DND-41 (cell line): ENCODE measurements at places on chromosomes 5 and 9.

- H3K4me1 ChIP-seq, result no peaks in the 10 kb centered on the region
- H3K27me3 ChIP-seq, result no peaks in the 10 kb centered on the region
- DNase-seq, result no peak
- H3K4me3 ChIP-seq, result no peak overlapping the region
- no peak overlapping the region for H3K27ac ChIP-seq
Measured at GRCh38 chr5:147711019-147711418, 71.5 kb downstream of the JAKMIP2 start.

GRCh38 chr5:110963495-110963894 lies 108.0 kb upstream of the TSLP start:
- H3K4me1 ChIP-seq, result no peaks in the 10 kb centered on the region
- no peak overlapping the region for H3K27ac ChIP-seq
- no peak for DNase-seq
- H3K36me3 ChIP-seq, result no peaks in the 10 kb centered on the region

DNA sequence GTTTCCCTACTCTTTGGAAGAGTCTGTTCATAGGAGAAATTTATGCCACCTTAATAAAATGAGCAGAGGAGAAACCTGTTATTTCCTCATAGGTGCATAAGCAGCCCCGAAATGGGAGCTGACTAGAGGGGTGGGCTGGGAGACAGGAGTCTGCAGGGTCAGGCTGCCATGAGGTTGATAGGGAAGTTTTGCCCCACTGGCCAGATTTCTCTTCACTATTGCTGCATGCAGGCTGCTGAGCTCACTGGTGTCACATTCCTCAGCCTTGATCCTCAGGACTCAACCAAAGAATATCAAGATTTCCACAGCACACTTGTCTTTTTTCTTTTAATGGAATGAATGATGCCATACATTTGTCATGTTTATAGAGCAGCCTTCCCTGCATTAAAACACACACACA lies 60.7 kb downstream of the BHMT start:
- DNase-seq, result no peak
- H3K4me3 ChIP-seq, result no peak overlapping the region
- H3K36me3 ChIP-seq, result no peaks in the 10 kb centered on the region
- no peaks in the 10 kb centered on the region for H3K4me1 ChIP-seq
- no peak overlapping the region for H3K27ac ChIP-seq
- H3K27me3 ChIP-seq, result no peaks in the 10 kb centered on the region

- no peaks in the 10 kb centered on the region for H3K27me3 ChIP-seq
- DNase-seq, result peak; percentile 18
- H3K4me1 ChIP-seq, result no peaks in the 10 kb centered on the region
Measured at GRCh38 chr5:122192497-122193496, 63.5 kb downstream of the ZNF474 start.

- H3K4me1 ChIP-seq, result no peaks in the 10 kb centered on the region
- no peak overlapping the region for H3K4me3 ChIP-seq
- no peak for DNase-seq
- H3K36me3 ChIP-seq, result no peaks in the 10 kb centered on the region
- H3K27ac ChIP-seq, result no peak overlapping the region
Measured at GRCh38 chr5:148090773-148091250, 27.0 kb downstream of the SPINK5 start.

- no peak overlapping the region for H3K4me3 ChIP-seq
- no peaks in the 10 kb centered on the region for H3K4me1 ChIP-seq
- H3K36me3 ChIP-seq, result no peaks in the 10 kb centered on the region
- H3K27ac ChIP-seq, result no peak overlapping the region
Measured at GRCh38 chr5:132364319-132364718, 5.2 kb upstream of the SLC22A5 start.

DNA sequence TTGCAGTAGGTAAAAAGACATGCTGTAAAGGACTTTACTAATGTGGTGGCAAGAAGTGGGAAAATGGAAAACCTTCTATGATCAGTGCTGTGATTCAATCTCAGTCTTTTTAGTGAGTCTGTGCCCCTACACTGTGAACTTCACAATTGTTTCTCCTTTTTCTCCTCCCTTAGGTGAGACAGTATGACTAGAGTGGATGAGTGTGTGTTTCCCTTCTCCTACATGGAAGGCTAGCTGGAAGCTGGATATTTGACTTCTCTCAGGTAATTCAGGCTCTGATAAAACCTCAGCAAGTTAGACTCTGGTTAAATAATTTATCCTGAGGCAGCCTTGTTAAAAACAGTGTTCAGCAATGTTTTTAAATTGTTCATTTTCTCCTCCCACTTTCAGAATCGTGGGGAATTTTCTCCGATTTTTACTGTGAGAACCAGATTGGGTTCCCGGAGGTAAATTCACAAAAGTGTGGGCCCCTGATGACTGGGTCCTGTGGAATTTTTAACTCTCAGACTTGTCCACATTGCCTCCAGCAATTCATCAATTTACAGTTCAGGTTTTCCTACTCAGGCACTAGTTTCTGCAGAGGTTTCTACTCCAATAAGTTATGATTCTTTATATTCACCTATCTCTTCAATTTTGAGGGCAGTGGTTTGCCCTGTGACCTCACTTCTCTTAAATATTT lies 149.1 kb upstream of the PIK3R1 start:
- H3K27me3 ChIP-seq, result no peaks in the 10 kb centered on the region
- H3K4me1 ChIP-seq, result no peaks in the 10 kb centered on the region
- no peak overlapping the region for H3K4me3 ChIP-seq
- H3K36me3 ChIP-seq, result no peaks in the 10 kb centered on the region
- no peak for DNase-seq

DNA sequence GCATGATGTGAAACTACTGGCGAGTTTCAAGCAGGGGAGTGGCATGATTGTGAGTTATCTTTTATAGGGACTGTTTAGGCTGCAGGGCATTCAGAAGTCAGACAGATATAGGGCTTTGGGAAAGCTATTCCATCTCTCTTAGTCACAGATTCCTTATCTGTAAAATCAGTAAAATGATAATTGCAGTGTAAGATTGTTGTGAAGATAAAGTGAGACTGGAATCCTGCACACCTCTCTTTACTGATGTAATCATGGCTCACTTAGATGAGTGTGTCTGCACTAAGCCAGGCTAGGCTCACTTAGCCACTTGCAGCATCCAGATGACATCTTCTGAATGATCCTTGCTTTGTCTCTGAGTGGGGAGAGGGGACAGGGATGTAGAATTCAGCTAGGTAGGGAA lies 81.8 kb upstream of the MAMDC2 start:
- no peak for DNase-seq
- no peaks in the 10 kb centered on the region for H3K36me3 ChIP-seq
- no peak overlapping the region for H3K27ac ChIP-seq
- no peaks in the 10 kb centered on the region for H3K4me1 ChIP-seq
- no peak overlapping the region for H3K4me3 ChIP-seq

DNA sequence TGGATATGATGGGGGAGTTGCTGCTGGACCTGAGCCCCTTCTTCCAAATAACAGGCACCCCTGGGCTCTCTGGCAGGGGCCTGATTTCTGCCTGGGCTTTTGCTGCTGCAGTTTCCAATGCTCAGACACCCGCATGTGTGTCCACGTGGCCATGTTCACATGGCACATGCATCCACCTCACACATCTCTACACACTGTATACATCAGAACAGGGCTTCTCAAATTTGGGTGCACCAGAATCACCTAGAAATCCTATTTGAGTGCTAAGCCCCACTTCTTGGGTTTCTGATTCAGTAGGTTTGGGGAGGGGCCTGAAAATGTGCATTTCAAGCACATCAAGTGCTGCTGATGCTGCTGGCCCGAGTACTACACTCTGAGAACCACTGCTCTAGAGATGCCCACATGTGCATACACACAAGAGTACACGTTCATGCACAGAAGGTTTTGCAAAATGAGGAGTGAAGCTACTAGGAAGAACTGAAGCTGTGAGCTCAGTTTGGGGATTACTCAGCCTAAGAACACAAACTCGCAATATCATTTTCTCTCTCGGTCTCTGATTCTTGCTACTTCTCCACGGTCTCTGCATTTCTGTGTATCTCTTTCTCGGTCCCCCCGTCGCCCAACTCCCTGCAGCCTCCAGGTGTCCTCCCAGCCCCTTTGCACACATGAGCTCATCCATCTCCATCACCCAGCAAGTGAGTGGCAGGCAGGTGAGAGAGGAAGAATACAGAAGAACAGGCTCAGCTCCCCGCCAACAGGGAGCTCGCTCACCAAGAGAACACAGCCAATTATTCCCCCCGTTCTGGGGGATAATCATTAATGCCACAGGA lies 97.0 kb downstream of the PCDH1 start:
- no peaks in the 10 kb centered on the region for H3K27me3 ChIP-seq
- no peak overlapping the region for H3K27ac ChIP-seq
- H3K4me3 ChIP-seq, result no peak overlapping the region
- H3K4me1 ChIP-seq, result no peaks in the 10 kb centered on the region

DNA sequence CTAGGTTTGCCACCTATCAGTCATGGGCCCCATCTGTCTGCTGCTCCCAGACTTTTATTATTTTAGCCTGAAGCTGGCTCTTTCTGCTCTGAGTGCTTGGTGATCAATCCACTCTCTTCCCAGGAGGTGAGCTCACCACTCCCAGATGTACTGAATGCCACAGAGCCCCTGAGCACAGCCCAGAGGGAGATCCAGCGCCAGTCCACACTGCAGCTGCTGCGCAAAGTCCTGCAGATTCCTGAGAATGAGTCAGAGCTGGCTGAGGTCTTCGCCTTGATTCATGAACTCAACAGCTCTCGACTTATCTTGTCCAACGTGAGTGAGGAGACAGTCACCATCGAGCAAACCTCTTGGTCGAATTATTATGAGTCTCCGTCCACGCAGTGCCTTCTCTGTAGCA lies 36.0 kb downstream of the HMGXB3 start:
- H3K27ac ChIP-seq, result no peak overlapping the region
- no peaks in the 10 kb centered on the region for H3K27me3 ChIP-seq
- no peak for DNase-seq
- H3K36me3 ChIP-seq, result peaks cover 96% of the 10 kb centered on the region
- H3K4me1 ChIP-seq, result no peaks in the 10 kb centered on the region

DNA sequence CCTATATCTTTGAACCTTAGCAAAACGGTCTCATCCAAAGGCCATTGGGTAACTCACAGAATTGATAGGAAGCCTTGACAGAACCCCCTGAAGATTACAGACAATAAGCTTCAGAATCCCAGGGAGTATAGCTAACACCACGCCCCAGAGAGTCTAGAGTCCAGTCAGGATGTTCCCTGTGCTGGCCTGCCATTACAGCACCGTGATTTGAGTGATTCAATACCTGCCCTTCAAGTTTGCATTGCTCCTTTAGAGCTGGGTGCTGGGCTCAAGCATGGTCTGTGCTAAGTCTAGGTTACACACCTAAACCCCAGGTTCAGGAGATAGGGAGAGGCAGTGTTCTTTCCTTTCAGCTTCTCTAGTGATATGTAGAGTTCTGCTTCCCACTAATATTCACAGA lies 90.5 kb downstream of the RASEF start:
- DNase-seq, result no peak
- no peaks in the 10 kb centered on the region for H3K36me3 ChIP-seq
- no peak overlapping the region for H3K4me3 ChIP-seq
- H3K27ac ChIP-seq, result no peak overlapping the region
- H3K27me3 ChIP-seq, result no peaks in the 10 kb centered on the region
- H3K4me1 ChIP-seq, result no peaks in the 10 kb centered on the region

DNA sequence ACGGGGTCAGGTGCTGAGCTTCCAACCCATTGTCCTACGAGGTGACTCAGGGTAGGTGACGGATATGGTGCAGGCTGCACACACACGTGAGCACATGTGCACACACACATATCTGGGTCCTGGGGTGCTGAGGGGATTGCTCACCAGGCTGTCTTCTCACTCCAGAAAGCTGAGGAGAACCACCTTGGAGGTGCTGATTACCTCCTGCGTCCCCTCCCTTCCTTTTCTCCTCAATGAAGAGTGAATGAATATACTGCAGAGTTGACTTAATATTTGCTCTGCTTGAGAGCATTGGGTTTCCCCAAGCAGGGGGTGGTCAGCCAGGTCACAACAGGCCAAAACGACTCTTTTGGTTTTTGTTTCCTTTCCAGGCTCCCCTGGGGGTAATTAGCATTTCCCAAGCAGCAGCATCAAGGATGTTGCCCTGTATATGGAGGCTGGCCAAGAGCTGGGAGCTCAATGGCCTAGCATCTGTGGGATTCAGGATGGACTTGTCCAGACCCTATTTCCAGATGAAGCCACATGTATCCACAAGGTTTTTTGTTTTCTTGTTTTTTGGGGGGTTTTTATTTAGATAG lies 49.7 kb downstream of the PDZD2 start:
- no peak overlapping the region for H3K4me3 ChIP-seq
- H3K36me3 ChIP-seq, result no peaks in the 10 kb centered on the region
- H3K27ac ChIP-seq, result no peak overlapping the region
- no peaks in the 10 kb centered on the region for H3K27me3 ChIP-seq

GRCh38 chr9:88746743-88747398 lies 211.9 kb downstream of the NXNL2 start:
- no peak overlapping the region for H3K27ac ChIP-seq
- H3K4me1 ChIP-seq, result no peaks in the 10 kb centered on the region
- H3K36me3 ChIP-seq, result no peaks in the 10 kb centered on the region
- no peak for DNase-seq
- H3K4me3 ChIP-seq, result no peak overlapping the region

DNA sequence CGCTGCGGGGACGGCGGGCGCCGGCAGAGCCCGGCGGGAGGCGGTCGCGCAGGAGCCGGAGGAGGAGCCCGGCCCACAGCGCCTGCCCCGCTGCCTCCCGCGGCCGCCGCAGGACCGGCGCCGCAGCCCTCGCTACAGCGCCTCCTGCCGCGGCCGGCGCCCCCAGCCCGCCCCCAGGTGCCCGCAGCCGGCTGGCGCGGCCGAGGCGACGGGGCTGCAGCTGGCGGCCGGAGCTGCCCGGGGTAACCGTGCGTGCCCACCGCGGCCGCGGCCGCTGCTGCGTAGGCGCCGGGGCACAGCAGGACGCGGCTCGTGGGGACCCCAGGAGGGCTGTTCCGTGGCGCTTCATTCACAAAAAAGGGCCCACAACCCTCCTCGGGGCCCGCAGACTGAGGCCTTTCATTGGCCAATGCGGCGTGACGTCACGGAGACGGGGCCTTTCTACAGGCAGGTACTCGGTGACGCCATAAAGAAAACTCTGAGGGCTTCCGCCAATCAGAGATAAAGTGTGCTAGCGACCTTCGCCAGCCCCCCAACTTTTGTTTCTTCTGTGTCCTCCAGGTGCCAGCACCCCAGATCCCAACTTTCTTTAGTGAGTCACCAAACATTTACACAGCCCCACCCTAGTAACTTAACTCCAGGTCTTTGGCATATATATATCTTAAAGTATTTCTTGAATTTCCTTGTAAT lies at the start of gene CDC14B:
CDC14B (minus strand) TSS at position 353 of the 690 bp plus-strand sequence. CDS start 465 bp downstream, outside the sequence.
- H3K36me3 ChIP-seq, result no peaks in the 10 kb centered on the region
- H3K27me3 ChIP-seq, result no peaks in the 10 kb centered on the region
- H3K27ac ChIP-seq, result no peak within 1 kb of the TSS
- DNase-seq, result no peak
